ENCODE measurements at places on chromosomes 11 and 22.

DNA sequence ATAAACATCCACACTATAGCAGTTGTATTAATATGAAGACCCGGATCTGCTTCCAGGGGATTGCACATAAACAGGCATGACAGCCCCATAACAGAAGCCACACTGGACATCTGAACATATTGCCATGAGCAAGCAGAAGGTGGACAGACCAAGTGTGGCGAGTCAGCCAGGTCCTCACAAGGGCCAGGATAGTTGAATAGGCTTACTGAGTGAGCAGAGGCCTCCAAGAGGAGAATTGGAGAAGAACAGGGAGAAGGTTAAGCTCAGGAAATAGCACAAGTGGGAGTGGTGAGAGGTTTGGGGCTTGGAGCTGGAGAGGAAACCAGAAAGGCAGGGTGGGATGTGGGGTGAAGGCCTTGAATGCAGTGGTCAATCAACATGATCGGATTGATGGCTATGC lies 10.8 kb downstream of the SLC35C1 start:
- DNase-seq: no peak

GRCh38 chr11:75527130-75527529 lies 1.4 kb upstream of the GDPD5 start:
- DNase-seq: no peak

DNA sequence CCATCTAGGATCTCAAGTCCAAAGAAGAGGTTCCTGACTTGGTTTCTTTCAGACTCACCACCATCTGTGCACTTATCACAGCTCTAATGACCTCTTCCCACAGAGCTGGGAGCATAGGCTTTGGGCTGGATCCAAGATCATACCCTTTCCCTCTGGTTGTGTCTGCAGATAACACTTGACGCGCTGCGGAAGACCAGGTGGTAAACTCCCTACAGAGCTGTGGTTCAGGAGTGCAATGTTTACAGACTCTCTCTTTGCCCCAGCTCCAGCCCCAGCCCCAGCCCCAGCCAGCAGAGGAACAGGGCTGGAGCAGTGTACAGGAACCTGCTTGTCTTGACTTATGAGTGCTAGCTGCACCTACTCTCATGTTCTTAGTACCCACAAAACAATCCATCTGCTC lies 274.4 kb upstream of the SYN3 start:
- DNase-seq: no peak

DNA sequence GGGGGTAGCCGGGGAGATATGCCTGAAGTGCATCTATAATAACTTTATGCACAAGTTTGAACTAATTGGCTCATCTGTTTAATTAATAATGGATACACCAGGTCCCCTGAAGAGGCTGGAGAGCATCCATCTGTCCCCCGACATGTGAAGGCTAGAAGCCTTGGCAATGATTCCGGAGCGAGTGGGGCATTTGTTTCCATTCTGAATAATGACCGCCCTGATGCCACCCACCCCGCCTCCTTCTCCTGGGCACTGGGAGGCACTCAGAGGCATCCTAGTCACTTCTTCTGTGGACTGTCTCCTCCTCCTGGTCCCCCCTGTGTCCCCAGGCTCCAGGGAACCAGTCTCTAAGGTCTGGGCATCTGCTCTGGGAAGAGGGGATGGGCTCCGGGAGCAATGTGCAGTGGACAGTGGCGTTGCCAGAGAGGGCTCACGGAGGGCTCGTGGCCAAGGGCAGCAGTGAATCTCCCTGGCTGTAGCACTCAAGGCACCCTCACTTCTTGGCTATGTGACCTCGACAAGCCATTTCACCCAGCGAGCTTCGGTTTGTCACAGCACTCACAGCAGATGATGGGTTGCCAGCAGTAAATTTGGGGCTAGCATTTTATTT lies 64.7 kb downstream of the TSPAN18 start:
- DNase-seq: no peak

- no peak for DNase-seq
Measured at GRCh38 chr11:19771463-19771862, 58.8 kb downstream of the NAV2 start.

- DNase-seq: no peak
Measured at GRCh38 chr22:38788021-38788816, 5.7 kb downstream of the DNAL4 start.

DNA sequence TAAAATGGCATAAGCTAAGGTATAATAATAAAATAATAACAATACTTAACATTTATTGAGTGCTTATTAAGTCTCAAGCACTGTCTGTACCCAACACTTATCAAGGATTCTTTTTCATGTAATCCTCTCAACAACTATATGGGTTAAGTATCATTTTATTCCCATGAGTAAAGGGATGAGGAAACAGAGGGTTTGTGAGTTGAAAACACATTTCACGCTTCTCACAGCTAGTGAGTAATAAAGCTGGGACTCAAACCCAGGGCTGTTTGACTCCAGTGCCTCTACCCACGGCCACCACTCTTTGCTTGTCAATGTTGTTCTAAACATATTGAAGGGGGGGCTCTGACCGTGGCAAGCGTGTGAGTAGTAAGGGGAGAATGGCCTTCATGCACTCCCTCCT lies 8.7 kb downstream of the CD3E start:
- no peak for DNase-seq

GRCh38 chr11:120651836-120652235 lies 140.3 kb downstream of the GRIK4 start:
- peak; percentile 36 for DNase-seq

GRCh38 chr11:59267196-59267595 lies 54.5 kb upstream of the MPEG1 start:
- no peak for DNase-seq

- no peak for DNase-seq
Measured at GRCh38 chr11:13228572-13228971, 49.0 kb upstream of the BMAL1 start.
